Cerebellar nuclear complex (tissue), 1 donor: ENCODE measurements at places on chromosomes 5 and 9.

DNA sequence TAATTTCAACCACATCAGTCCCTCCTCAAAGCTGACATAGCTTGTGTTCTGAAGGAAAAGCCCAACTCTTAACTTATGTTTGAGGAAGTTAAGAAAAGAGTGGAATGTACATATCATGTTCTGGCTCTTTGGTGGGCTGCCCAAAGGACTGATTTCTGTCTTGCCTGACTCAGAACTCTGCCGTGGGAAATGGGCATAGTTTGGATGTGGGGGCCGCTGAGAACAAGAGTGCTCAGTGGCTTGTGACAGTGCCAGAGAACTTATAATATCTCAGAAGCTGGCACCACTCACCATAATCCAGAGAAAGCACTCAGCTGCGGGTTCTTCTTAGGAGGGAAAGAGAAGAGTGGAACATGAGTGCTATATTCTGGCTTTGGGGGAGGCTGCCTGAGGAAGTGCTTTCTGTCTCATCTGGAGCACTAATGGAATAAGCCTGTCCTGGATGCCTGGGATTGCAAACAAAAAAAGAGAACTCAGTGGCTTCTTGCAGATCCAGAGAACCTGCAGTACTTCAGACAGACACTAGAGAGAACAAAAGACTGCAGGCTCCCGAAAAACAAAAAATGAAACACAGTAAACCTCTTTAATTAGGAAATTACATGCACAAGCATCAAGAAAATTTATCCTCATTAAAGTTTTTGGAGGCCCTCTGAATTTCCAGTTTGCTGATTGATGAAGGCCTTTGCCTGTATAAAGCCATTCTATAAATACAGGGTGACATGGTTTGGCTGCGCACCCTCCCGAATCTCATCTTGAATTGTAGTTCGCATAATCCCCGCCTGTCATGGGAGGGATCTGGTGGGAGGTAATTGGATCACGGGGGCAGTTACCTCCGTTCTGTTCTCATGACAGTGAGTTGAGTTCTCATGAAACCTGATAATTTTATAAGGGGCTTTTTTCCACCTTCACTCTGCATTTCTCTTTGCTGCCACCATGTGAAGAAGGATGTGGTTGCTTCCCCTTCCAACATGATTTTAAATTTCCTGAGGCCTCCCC is 207.0 kb downstream of the DMAC1 start:
- no peak for DNase-seq

DNA sequence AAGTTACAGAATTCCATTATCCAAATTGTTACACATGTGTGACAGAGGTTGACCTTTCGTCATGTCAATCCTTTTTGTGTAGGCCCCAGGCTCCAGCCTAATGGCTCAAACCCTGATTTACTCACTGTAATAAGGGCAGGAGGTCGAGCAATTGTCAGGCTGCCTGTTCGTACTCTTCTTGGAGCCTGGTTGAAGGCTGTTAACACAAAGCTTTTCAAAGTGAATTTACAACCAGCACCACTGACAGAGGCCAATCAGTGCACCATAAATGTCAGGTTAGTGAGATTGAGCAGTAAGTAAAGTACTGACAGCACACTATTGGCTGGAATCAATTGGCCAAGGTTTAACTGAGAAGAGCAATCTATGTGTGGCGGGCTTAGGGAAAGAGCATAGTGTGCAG is 16.8 kb downstream of the PRDM6 start:
- no peak for DNase-seq

DNA sequence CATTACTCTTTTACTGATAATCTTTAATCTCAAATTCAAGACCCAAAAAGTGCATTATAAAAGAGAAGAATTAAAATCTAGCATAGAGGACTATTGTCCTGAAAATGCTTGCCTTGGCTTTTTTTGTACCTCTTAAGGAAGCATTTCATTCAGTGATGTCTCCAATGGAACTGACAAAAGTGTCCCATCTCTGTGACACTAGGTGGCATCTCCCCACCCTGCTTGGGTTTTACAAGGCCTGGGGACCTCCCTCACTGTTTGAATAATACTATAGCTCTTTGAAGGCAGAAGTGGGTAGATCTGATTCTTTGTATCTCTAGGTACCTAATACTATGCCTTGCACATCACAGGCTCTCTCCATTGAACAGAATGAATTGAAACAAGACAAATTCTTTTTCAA is 180.6 kb downstream of the EPB41L4A start:
- no peak for DNase-seq

GRCh38 chr5:176986280-176986679 is 20.3 kb downstream of the UIMC1 start:
- DNase-seq: no peak

DNA sequence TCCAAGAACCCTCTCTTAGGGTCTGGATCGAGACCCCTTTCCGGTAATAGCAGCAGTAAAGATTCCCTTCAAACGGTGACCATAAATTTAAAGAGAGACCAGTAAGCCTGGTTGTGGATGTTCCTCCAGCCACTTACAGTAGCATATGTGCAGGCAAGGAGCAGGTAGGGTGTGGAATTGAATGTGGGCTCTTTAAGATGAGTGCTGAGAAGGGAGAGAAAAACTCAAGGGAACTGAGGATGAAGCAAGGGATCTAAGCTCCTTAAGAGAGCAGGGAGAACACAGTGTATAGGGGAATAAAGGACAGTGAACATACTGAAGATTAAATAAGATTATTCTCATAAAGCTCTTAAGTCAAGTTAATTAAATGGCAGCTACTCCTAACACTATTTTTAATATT is 51.3 kb downstream of the DPYSL3 start:
- no peak for DNase-seq

DNA sequence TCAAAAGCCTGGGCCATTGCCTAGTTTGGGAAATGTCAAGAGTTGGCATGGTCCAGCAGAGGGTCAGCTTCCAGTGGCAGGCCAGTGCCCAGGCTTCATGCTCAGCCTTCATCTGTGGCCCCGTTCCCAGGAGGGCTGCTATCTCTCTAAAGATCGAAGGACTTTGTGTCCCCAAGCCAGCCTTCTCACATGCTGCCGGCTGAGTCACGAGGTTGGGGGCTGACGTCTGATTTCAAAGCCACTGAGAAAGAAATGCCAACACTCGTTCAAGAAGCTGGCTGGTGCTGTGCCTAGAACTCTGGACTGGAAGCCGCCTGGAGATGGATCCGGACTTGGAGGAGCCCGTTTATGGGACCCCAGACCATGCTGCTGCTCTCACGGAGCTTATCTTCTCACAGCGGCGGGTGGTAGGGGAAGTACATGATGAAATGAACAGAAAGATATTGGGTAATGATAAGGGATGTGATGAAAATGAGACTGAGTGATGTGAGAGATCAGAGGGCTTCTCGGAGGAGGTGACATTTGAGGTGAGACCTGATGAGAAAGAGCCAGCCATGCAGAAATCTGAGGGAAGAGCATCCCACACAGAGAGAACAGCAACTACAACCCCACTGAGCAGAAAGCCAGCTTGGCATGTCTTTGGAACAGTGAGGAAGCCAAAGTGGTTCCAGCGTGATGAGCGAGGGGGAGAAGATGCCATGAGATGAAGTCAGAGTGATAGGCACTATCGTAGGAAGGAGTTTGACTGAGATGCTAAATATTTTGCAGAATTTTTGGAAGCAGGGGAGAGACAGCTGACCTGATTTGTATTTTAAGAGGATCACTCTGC is 54.9 kb upstream of the BOD1 start:
- no peak for DNase-seq

DNA sequence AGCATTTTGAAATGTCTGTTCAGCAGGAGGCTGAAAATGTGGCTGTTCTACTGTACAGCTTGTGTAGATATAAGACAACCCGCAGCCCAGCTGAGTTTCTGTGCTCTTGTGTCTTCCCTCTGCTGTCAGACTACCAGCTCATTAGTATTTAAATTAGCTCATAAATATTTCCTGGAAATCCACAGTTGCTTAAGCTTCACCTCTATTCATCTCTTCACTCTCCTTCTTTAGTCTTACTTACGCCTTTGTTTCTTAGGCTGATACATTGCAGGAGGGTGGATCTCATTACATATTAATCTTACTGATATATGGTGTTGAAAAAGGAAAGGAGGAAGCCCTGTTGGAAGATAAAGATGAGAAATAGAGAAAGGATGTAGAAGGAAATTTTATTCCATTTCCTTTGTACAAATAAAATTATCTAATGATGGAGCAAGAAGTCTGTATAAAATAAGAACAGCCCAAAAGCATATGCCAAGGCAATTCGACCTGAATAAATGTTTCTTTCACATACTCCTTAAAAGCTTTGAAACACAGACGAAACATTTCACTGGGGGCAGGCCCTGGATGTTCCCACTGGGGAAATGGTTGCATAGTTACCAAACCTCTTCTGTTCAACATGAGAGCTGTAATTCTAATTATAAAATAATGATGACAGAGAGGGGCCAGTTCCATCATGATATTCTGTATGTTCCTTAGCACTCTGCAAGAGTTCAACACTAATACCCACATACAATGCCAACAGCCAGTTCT is 111.8 kb upstream of the APC start:
- DNase-seq: no peak

GRCh38 chr9:99365233-99365980 is 143.3 kb downstream of the SEC61B start:
- DNase-seq: no peak

DNA sequence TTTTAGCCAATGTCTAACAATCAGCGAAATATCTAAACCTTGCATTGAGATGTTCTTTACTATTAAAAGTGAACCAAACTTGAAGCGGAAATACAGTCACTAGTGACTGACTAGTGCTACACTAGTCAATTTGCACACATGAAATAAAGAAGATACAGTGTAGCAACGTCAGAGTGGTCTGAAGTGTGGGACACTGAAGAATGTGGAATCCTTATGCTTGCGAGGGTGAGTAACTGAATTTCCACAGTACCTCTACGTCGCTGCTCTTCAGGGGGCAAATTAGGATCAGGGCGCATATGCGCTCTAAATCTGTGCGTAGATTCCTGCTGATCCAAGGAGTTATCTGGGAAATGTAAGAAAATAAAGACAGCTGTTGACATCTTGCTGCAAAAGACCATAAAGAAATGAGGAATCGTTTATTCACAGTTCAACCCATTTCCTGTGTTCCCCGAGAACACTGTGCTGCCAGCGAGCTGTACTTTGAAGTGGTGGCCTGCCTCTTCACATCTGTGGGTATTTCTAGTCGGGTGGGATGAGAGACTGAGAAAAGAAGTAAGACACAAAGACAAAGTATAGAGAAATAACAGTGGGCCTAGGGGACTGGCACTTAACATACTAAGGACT is 39.8 kb upstream of the FLT4 start:
- no peak for DNase-seq

GRCh38 chr9:106697750-106698502 is 165.0 kb upstream of the ZNF462 start:
- peak; percentile 76 for DNase-seq

- DNase-seq: no peak
These were observed 84.5 kb downstream of the BRINP1 start for GRCh38 chr9:119284587-119285337.

DNA sequence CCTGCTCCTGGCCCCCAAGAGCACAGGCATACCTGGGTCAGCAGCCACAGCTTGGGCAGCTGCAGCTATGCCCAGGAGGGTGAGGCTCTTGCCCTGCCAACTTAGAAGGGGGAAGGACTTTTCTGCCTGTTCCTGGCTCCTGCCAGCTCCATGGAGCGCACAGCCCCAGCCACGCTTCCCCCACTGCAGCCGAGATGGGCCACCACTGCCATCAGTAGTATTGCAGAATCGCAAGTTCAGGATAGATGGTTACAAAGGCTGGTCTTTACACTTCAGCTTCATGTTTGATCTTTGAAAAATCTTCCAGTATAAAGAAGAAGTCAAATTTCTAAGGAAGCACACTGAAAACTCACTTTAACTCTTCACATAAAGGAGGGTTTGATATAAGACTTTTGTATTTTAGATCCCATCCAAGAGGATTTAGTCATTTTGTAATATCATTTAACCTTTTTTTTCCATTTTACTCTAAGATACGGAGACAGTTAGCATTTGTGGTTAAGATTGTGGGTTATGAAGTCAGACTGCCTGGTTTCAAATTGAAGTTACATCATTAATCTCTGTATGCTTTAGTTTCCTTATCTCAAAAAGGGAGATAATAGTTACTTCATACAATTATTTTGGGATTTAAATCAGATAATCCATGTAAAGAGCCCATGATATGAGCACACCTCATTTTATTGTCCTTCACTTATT is 81.8 kb downstream of the NLN start:
- no peak for DNase-seq

DNA sequence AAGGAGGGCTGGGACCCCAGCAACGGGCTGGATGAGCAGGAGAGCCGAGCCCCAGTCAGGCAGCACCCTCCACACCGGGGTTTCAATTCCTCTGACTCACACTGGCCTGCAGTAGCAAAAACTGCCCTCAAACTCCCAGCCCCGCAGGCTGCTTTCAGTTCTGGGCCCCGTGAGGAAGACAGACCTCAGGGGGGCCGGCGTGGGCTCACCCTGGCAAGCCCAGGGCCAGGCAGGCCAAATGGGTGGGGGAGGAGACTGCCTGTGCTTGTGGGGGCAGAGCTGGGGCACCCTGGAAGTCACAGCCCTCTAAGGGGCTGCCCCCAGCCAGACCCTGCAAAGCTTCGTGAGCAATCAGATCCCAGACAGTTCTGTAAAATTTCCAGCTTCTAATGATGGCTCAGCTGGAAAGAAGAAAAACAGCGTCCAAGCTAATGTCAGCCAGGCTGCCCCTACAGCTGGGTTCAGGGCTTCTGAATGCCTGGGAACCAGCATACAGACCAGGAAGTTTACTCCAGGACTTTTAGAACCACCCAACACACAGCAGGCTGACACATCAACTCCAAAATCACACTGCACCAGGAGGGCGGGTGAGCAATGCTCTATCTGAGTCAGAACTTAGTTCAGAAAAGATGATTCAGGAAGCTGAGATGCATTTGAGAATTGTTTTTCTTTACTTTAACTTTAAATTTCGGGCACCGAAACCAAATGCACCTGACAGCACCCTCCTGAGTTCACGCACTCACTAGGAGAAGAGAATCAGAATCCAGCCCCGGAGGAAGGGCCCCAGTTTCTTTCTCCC is 34.7 kb downstream of the LPCAT1 start:
- no peak for DNase-seq

DNA sequence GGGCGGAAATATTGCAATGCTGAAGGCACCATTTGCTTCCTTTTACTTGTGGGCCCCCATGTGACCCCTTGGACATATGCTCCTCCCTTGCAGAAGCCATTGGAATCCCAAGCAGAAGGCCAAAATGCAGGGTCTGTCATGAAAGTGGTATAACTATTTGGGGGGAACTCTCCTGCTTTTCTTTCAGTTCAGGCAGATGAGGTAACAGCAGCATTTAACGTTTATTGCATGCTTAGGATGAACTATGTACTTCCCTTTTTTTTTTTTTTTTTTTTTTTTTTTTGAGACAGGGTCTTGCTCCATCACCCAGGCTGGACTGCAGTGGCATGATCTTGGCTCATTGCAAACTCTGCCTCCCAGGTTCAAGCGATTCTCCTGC is 7.8 kb downstream of the FOXI1 start:
- DNase-seq: no peak

DNA sequence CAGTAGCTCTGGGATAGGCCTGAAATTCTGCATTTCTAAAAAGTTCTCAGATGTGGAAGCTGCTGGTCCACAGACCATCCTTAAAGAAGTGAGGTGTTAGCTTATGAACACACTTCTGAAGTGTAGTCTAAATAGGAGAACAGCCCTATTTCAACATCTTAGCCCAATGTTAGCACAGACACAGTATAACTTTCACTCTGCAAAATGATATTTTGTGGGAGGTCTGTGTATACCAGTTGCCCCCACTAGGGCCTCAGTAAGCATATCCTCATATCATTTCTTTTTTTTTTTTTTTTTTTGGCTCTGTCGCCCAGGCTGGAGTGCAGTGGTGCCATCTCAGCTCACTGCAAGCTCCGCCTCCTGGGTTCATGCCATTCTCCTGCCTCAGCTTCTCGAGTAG is 7.5 kb upstream of the HABP4 start:
- DNase-seq: no peak

- no peak for DNase-seq
These were observed 12.7 kb upstream of the LIFR start for GRCh38 chr5:38569180-38569579.
